Fibroblast of skin of left biceps (primary cell): ENCODE measurements at places on chromosomes 7 and 10.

GRCh38 chr10:63201118-63201517, 68.0 kb downstream of the NRBF2 start:
- no peak for DNase-seq

DNA sequence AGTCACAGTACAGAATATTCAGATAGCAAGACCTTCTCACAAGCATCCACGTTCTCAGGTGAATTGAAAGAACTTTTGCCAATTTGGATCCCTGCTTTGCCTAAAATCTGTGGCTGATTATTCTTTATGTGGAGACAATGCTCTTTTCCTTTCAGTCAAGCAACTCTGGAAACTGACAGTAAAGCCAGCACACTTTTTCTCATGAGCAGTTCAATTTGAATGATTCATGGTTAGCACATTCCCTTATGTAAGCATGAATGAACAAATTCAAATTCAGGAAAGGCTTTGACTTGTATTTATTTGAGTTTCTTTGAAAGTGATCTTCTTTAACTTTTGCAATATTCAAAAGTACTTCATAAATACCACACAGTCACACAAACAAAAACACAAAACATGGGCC, 57.6 kb downstream of the MEOX2 start:
- DNase-seq: no peak

DNA sequence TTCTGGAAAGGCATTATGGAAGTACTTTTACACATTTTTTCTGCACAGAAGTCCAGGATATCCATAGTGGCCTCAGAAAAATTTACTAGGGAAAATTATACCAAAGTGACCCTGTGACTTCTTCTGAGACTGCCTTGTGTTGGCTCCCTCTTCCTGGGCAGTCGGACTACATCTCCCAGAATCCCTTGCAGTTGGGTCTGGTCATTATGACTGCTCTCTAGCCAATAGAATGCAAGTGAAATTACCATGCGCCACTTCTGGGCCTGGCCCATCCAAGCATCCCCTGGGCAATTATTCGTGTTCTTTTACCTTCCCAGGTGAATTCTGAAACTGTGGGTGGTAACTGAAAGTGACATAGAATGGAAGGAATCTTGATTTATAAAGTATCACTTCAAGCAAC, 430.9 kb downstream of the ACTR3B start:
- no peak for DNase-seq

DNA sequence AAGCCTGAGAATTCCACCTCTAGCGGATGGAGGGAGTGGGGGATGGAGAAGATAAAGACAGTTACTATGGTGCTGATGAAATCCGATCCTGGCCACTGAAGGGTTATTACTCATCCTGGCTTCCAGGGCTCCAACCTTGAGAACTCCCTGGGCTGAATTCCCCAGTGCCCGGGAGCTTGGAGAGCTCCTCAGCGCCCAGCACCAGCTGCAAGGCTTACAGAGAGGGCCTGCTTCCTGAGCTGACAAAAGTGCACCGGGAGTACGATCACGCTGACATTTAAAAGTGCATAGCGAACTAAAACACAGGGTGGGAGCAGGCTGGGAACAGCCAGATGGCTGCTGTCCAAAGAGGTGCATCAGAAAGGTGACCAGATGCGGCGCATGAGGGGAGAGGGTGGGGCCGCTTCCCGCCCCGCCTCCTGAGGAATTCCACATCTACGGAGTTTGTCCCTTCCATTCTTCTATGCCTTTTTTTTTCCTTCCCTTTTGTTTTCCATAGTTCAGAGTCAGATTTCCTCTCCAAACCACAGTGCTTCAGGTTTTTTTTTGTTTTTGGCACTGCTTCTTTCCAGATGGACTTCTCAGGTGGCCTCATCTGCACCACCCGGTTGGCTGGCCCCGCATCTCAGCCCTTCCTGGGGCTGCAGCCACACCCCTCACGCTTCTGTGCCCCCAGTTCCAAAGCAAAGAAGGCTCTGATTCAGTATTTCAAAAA, 62.4 kb upstream of the MKRN1 start:
- peak; percentile 90 for DNase-seq
